ENCODE measurements at places on chromosomes 5 and 9.

DNA sequence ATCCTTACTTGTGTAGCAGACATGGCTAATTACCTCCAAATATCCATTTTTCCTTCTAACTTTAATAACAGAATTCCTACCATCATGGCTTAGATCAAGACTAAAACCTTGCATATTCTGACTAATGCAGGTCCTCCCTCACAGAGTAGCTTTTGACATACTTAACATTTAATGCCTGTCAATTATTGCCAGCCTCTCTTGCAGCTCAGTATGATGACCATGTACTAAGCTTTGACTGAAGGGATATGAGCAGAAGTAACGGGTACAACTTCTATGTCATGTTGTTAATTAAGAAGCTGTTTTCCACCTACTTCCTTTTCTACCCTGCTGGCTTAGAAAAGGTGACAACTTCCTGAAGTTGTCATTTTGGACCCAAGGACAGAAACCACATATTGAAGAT lies 533.4 kb downstream of the PSAT1 start:
- DNase-seq = no peak

DNA sequence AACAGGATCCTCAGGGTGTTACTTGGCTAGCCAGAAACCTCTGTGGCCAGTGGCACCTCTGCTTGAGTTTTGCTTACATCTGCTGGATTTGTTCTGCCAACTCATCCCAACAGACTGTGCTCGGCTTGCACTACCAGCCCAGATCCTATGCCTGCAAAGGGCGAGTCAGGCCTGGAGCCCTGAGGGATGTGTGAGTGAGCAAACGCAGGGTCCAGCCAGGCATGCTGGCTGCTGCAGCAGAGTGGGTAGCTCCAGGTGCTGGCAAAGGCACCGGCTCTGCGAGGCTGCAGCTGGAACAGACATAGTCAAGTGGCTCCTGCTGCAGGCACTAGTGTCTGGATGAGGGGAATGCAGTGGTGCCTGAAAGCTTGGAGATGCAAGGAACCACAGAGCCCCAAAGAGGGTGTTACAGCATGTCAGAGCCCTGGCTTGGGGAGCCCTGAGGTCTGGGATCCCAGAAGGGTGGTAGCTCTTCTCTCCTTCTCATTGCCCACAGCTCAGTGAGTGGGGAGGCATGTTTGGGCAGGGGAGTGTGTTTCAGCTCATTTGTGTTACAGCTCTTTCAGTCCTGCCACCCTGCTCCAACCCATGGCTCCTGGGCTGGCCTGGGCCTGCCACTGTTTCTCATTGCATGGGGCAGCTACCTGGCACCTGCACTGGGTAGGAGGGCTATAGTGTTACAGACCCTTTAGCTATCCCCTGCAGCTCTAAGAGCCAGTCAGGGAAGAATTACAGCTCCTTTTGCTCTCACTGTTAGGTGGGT lies 332.6 kb downstream of the TAF11L14 start:
- DNase-seq = no peak

- DNase-seq = peak; percentile 19
These were observed 139.4 kb downstream of the GAPVD1 start for GRCh38 chr9:125400725-125401716.

GRCh38 chr5:122715095-122715494 lies 59.8 kb upstream of the SNX2 start:
- DNase-seq = peak; percentile 49

DNA sequence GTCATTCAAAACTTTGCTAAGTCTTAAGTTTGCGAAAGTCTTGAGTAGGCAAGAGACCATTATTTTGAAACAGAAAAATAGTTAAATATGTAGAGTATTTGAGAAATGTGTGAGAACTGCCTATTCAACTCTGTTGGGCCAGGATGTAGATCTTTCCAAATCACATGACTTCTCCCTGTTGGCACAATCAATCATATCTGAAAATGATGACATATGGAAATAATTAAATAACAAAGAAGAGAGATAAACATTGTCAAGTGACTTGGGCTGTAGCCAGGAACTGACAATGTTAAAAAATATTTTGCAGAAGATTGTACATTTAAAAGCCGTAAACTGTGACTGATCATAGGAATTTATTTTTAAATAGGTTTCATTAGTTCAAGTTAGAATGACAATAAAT lies 104.6 kb upstream of the IL6ST start:
- DNase-seq = peak; percentile 81

DNA sequence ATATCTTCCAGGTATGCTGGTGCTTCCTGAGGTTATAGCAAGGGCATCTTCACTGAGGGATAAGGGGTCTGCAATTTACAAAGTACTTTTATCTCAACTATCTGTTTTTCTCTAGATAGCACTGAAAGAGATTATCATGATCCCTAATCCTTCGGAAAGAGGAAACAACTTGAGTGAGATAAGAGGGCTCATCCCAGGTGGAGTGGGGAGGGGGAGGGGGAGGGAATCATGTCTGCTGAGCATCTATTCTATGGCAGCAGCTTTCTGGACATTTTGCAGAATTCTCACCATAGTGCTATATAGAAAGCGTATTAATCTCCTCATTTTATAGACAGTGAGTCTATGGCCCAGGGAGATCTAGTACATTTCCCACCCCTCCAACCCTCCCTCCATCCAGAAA lies 5.9 kb downstream of the TNFSF15 start:
- no peak for DNase-seq

GRCh38 chr5:145189746-145190145 lies 645.4 kb downstream of the PRELID2 start:
- DNase-seq = no peak

GRCh38 chr5:140953234-140953633 lies 13.0 kb upstream of the PCDHAC2 start:
- DNase-seq = no peak

DNA sequence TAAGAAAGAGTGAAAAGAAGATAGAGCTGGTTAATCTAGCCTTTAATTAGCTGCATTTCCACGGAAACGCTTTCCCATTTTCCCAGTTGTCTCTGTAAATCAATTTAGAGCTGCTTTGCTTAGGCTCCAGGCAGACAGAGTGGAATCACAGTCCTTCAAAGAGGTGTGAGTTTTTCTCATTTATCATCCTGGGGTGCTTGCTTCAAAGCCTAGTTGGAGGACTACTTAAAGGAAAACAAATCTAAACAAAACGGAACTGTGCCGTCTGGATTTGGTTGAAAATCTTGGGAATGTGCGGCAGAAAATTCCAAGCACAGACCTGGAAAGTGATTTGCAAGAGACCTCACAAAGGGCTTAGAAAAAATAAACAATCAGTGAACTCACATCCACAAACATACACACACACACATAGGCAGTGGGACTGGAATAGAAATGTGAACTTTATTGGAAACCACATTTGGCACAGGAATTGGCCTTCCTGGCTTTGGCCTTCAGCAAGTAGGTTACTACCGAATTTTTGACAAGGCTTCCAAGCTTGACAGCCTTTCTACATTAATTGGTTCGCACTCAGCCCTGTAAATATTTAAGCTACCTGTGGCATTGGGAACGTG lies 235.2 kb upstream of the SLC24A2 start:
- DNase-seq = no peak

DNA sequence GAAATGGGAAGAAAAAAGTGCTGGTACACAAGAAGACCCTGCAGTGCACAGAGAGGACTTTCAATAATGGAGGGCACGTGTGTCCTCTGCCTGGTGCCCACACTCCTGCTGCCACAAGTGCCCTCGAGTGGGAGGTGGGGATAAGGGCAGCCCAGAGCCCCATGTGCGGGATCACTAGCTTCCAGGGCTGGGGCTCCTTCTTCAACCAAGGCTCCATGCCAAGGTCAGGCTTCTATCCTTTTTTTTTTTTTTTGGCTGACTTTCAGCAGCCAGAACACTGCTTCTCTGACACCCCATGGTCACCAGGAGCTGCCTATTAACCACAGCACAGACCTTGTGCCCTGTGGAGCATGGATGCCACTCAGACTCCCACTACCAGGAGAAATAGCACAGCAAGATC lies 7.5 kb downstream of the ACSL6 start:
- DNase-seq = no peak

- no peak for DNase-seq
These were observed 47.8 kb downstream of the RAPGEF1 start for GRCh38 chr9:131691969-131692611.

- no peak for DNase-seq
These were observed 1087.7 kb upstream of the ARRDC3 start for GRCh38 chr5:92470770-92471169.

DNA sequence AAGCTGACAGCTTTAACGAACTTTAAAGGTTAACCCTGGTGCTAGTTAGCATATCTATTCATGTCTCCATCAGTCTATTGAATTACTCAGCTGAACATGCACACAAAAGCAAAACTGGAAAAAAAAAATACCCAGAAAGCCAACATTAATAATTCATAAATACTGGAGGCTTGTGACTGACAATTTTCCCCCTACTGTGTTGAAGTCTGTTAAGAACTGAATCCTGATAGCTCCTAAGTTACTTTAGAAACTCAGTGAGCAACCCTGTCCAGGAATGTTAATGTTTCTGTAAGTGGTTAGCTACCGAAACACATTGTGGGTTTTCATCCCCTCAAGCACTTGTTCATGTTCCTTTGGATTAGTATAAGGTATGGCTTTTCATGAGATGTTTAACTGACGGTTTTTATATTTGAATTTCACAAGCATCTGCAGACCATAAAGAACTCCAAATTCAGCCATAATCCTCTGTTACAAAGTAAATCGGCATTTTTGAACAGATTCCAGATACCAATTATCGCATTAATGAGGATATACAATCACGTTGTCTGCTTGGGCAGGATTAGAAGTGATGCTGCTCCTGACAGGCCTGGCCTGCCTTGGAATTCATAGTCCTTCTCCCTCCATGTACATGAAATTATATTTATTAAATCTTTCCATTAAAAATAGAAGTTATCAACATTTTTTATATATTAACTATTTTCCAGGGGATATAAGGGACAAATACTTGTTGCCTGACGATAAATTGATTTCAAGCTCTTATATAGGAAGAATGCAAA lies 331.2 kb downstream of the TLE4 start:
- DNase-seq = no peak

- no peak for DNase-seq
These were observed 475.1 kb downstream of the DMRTA1 start for GRCh38 chr9:22921742-22922141.

DNA sequence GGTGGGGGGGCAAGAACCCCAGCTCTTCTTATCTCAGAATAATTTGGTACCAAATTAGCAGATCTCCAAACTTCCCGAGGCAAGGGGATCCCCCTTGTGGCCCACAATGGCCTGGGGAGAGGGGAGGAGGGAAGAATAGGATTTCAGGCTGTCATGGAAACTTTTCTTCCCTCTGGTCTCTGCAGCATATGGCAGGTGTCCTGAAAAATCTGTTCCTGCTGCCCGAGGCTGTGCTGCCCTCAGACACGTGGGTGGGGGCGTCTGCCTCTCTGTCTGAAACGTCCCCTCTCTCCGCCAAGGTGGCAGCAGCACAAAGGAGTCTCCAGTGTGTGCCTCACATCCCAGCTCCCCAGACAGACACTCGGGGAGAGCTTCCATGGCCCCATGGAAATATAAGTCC lies 34.0 kb downstream of the CCNJL start:
- no peak for DNase-seq

GRCh38 chr5:98514215-98514614 lies 259.2 kb upstream of the RGMB start:
- DNase-seq = peak; percentile 67

DNA sequence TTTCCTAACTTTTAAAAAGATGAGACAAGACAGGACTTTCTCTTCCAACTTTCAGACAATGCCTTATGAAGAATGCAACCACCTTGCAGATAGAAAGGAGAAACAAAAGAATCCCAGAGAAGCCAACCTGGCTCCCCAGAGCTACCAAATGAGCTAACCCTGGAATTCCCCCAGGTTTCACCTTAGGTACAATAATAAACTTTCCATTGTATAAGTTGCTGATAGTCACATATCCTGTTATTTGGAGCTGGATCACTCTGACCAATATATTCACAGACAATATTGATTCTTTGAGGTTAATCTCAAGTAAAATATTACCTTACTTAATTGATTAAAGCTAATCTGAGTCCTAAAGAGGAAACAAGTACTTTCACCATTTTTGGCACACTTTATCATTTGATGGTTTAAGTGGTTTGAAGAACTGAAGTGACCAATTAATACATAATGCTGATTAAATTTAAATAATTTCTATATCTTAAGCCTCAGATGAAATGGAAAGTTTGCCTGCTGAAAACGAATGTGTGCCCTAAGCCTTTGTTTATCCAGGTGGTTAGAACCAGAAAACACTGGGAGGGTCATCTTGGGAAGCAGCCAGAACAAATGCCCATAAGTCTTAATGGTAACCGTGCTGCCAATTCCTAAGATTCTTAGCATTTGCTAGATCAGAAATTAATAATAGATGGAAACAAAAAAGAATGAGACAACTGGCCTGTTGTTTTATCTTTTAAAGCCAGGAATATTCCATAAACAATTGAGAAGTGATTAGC lies 159.6 kb upstream of the SLC12A2 start:
- no peak for DNase-seq

DNA sequence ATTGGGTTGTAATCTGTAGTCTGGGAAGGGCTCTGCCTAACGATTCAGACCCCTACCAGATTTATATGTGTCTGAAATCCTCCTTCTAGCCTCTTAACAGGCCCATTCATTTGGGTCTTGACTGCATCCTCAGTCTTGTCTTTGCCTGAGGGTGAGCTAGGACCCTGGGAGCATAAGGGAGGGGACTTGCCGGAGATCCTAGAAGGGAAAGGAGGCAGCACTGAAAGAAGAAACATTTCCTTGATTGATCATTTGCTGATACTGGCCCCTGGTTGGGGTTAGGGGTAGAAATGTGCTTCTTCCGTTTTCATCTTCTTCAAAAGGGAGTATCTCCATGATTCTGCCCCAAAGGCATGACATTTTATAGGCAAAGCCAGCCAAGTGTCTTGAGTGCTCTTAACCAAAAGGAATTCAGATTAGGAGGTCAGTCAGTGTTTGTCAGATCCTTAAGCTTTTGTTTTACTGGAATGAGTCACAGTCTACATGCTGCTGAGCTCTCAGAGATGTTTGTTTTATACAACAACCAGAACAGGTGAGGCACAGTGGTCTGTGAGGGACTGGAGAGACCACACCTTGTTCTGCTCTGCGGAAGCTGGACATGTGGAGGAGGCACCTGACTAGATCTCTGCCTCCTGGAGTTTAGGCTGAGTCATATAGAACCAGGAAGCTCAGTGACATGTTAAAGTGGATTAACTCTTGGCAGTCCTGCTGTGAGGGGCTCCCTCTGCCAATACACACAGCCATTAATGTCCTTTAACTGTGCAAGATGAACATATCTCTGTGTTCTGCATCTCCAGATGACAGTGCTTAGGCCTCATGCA lies 37.7 kb downstream of the PCDHAC2 start:
- no peak for DNase-seq

DNA sequence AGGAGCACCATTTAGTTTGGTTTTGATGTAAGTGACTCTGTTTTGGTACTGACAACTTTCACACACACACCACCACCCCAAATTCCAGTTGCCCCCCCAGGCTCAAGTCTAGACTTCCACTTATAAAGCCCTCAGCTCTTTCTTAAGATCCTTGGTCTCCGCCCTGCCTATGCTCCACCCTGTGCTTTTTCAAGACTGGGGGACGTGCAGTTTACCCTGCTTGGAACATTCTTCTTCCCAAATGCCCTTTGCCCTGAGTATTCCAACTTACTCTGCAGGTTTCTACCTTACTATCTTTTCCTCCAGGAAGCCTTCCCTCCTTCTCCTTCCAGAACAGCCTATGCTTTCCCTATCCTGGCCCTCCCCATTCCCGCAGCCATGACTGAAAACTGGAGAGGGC lies 1.5 kb upstream of the TRIM14 start:
- DNase-seq = no peak

GRCh38 chr9:131418143-131419025 lies 24.5 kb downstream of the PRRC2B start:
- DNase-seq = no peak
